ENCODE measurements at places on chromosomes 12 and 14. TPM values are rescaled to one million over a fixed set of nuclear protein-coding genes. Genes with fewer than 3 reads are reported as not detected.

Gene KRT74
- not detected for total RNA-seq

Gene SDR9C7
- total RNA-seq, result not detected

Gene LIN7A
- total RNA-seq, result 0.55 TPM

Gene BBOF1
- total RNA-seq, result 5.5 TPM

Gene HNRNPC
- 783 TPM for total RNA-seq

Gene OTX2
- total RNA-seq, result not detected

Gene CMA1
- total RNA-seq, result not detected

Gene DNAJC22
- 23.4 TPM for total RNA-seq

Gene SAMD15
- 1.9 TPM for total RNA-seq

Gene ARHGAP5
- total RNA-seq, result 35.3 TPM

Gene TBK1
- 20.4 TPM for total RNA-seq

Gene RIPK3
- total RNA-seq, result not detected
